ENCODE measurements at places on chromosomes 5 and 9.

GRCh38 chr5:156681265-156681664, 168.8 kb upstream of the PPP1R2B start:
- DNase-seq: no peak

DNA sequence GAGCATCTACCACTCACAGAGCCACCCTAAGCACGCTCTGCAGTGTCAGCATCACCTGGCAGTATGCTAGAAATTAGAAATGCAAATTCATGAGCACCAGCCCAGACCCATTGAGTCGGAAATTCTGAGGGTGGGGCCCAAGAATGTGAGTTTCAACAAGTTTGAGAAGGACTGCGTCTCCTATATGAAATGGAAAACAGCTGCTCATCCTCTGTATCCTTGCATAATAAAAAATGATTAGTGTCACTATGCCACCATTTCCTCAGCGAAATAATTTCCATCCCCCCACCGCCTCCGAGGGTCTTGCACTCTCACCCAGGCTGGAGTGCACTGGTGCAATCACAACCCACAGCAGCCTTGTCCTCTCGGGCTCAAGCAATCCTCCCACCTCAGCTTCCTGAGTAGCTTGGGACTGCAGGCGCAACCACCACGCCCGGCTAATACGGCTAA, 1.3 kb upstream of the IQGAP2 start:
- no peak for DNase-seq

DNA sequence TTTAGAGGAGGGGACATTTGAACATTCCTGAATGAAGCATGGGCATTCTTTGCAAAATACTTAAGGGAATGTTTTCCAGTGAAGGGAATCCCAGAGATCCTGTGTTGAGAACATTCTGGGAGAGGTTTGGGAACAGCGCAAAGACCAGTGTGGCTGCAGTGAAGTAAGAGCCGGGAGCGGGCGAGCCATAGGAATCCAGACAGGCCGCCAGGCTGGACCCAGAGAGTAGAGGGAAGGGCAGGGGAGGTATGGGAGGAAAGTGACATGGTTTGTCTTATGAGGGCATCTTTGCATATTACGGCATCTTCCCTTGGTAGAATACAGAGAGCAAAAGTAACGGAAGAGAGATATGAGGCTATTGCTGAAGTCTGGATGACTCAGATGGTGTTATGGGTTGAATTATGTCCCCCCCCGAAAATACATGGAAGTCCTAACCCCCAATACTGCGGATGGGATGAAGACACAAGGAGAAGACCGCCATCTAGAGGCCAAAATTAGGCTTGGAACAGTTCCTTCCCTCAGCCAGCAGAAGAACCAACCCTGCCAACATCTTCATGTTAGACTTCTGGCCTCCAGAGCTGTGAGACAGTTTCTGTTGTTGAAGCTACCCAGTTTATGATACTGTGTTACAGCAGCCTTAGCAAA, 268.2 kb downstream of the MAST4 start:
- no peak for DNase-seq

GRCh38 chr5:124528838-124529237, 217.6 kb downstream of the ZNF608 start:
- no peak for DNase-seq

DNA sequence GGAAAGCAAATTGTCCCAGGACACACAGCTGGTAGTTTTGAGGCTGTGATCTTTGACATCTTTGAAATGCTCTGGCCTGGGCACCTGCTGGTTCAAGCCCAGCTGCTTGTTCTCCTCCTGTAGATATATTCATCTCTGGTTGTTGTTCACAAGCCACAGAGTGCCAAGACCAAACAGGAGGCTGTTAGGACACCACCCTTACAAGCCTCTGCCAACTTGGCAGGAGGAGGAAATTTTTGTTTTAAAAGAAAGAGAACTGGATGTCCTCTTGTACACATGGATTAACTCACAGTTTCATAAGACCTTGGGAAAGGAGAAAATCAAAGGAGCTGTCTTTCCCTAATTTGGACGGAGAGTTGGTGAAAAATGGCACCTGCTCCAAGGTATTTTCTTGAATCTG, 8.5 kb upstream of the ZFP62 start:
- no peak for DNase-seq

DNA sequence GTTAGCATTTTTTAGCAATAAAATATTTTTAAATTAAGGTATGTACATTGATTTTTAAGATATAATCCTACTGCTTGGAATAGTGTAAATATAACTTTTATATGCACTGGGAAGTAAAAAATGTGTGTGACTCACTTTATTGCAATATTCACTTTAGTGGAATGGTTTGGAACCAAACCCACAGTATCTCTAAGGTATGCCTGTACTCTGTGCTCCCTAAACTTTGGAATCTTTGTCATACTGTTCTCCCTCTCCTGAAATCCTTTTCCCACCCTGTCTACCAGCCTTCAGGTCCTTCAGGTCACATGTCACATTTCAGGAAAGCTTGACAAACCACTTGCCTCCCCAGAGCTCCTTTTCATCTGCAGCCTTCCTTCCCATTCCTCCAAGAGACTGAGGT, 308.7 kb downstream of the SPOCK1 start:
- no peak for DNase-seq

- DNase-seq: no peak
Measured at GRCh38 chr5:72067682-72068470, 39.4 kb upstream of the MAP1B start.

Measured in retina (tissue), 1 donor.